Natural killer cell (primary cell): ENCODE measurements at places on chromosomes 16 and 17. TPM values are rescaled to one million over a fixed set of nuclear protein-coding genes. Genes with fewer than 3 reads are reported as not detected.

The TOX3 gene
- not detected for total RNA-seq

The NOG gene
- total RNA-seq, result 0.19 TPM

The PIK3R6 gene
- total RNA-seq, result 6.3 TPM

The KRTAP4-3 gene
- total RNA-seq, result not detected

The WNK4 gene
- total RNA-seq, result not detected

The CA4 gene
- total RNA-seq, result not detected

The PMFBP1 gene
- 0.68 TPM for total RNA-seq

The CCL4L2 gene
- 25.4 TPM for total RNA-seq

The NATD1 gene
- 10.9 TPM for total RNA-seq

The C17orf107 gene
- total RNA-seq, result 27.5 TPM

The TBC1D3E gene
- 11.5 TPM for total RNA-seq

The CTRB2 gene
- total RNA-seq, result not detected

The SOX8 gene
- total RNA-seq, result not detected

The CACNA1G gene
- total RNA-seq, result not detected

The PERCC1 gene
- total RNA-seq, result 0.83 TPM

The KRT40 gene
- total RNA-seq, result not detected

The FAM234A gene
- total RNA-seq, result 40.7 TPM

The GABARAP gene
- 277 TPM for total RNA-seq

The HS3ST3A1 gene
- 1.6 TPM for total RNA-seq

The GSE1 gene
- total RNA-seq, result 277 TPM
